ENCODE measurements at places on chromosomes 6 and 20.

DNA sequence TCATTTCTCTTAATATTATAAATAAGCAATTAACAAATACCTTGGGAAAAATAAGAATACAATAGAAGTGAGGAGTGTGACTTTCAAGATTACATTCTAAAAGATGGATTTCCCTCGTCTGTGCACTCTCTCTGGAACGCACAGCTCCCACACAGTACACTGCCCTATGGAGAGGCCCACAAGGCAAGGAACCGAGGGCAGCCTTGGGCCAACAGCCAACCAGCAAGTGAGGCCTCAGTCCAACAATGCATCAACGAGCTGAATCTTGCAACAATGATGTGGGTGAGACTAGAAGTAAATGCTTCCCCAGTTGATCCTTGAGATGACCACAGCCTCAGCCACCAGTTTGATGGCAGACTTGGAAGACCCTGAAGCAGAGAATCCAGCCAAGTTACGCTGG is 34.5 kb upstream of the AVP start:
- no peak for DNase-seq

GRCh38 chr6:75550544-75551167 is 51.0 kb upstream of the SENP6 start:
- DNase-seq = no peak

- DNase-seq = no peak
Measured at GRCh38 chr6:2611092-2611491, 139.6 kb downstream of the MYLK4 start.

- no peak for DNase-seq
Measured at GRCh38 chr6:126252154-126252553, 87.8 kb upstream of the CENPW start.

GRCh38 chr20:3690413-3690812 is 8.6 kb upstream of the ADAM33 start:
- no peak for DNase-seq

GRCh38 chr20:47204008-47204849 is 152.3 kb downstream of the ZMYND8 start:
- no peak for DNase-seq
